ENCODE measurements at places on chromosomes 4 and X.

GRCh38 chrX:43703211-43703791 lies 47.2 kb downstream of the MAOA start:
- DNase-seq = no peak

DNA sequence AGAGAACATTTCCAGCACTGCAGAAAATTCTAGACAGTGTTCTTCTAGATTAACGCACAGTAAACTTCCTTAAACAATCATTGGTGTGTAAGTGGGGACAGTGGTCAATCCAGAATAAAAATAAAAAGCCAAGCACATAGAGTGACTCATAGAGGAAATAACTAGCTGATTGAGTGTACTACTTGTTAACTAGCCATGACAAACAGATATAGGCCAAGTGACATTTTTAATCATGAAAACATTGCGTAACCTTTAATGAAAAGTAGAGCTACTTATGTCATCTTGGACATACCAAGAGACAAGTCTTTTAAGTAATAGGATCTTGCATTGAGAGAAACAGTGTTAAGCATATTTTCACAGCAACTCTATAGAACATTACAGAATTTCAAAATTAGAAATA lies 233.9 kb upstream of the MAB21L2 start:
- DNase-seq = peak; percentile 4

GRCh38 chr4:27123769-27124124 lies 263.1 kb downstream of the STIM2 start:
- DNase-seq = no peak

DNA sequence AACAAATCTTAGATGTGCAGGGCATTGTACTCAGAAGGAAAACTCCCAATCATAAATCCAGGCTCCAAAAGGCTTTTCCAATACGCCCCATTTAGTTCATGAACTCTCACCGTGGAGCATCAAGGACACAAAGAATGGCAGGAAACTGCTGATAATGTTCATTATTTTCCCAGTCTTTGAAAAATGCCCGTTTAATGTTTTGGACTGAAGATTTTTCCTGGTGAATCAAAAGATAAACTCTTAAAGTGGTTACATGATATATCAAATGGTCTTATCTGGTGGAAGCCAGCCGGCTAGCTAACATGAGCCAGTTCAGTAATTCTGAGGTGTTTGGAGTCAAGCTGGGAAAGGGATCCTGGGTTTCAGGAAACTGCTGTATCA lies 62.1 kb upstream of the AP1S2 start:
- no peak for DNase-seq

DNA sequence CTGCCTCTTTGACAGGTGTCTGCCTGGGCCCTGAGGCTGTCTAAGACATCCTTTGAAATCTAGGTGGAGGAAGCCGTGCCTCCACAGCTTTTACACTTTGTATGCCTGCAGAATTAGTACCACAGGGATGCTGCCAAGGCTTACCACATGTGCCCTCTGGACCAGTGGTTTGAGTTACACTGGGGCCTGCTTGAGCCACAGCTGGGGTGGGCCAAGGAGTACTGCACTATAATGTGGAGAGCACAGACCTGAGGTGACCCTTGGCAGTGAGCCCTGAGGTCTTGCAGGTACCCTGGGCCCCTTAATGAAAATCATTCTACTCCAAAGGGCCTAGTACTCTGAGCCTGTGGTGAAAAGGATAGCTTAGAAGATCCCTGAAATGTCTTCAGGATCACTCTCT lies 27.2 kb upstream of the IRS4 start:
- DNase-seq = no peak

DNA sequence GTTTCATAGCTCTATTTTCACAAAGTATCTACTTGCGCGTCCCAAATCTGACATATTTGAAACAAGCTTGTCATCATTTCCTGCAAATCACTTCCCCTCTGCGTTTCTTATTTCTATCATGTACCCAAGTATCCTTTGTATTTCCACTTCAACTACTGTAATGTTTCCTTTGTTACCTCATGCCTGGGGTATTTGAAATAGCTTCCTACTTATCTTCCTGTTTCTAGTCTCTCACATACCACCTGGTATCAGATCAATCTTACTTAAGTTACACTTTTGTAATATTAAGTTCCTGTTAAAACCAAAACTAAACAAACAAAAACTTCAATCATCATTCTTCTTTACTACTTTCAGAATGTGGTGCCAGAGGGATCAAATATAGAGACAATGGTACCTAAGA lies 93.6 kb upstream of the SMAD1 start:
- no peak for DNase-seq

GRCh38 chrX:28997706-28998463 lies 410.6 kb downstream of the IL1RAPL1 start:
- DNase-seq = no peak

DNA sequence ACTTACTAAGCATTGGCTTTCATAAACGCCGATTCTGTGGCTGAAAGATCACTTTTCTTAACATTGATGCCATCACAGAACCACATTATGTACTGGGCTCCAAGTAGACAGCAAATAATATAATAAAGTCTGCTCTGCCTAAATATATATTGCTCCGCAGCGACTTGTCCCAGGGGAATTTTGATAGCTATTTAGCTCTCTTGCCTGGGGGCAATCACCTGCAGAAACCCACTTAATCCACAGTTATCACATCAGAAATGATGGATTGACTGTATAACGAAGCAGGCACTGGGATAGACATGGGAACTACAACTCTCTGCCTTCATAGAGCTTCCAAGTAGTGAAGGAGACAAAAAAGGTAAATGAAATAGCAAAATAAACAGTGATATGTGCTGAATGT lies 48.0 kb upstream of the MYOZ2 start:
- no peak for DNase-seq

- no peak for DNase-seq
Observed at GRCh38 chr4:86235549-86235948, 124.3 kb downstream of the MAPK10 start.

GRCh38 chr4:168853770-168854169 lies 156.3 kb downstream of the CBR4 start:
- peak; percentile 81 for DNase-seq

- no peak for DNase-seq
Observed at GRCh38 chrX:22147214-22147613, 115.1 kb downstream of the PHEX start.

- DNase-seq = no peak
Observed at GRCh38 chr4:130675266-130675665, 1579.3 kb downstream of the C4orf33 start.

DNA sequence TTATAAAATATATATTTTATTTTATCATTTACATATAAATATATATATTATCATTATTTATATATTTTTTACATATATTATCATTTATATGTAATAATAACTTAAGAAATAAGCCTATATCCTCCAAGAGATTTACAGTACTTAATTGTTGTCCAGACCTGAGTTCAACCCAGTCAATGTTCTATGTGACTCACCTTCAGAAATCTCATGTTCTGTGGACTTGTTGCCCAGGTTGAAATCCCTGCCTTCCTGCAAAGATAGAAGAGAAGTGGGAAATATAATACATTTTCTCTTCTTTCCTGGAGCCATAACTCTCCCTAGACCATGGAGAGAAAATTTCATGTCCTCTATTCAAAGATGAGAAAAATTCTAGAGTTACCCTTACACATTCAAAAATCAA lies 247.3 kb downstream of the PARM1 start:
- no peak for DNase-seq

GRCh38 chrX:23435108-23435507 lies 100.5 kb downstream of the PTCHD1 start:
- no peak for DNase-seq

DNA sequence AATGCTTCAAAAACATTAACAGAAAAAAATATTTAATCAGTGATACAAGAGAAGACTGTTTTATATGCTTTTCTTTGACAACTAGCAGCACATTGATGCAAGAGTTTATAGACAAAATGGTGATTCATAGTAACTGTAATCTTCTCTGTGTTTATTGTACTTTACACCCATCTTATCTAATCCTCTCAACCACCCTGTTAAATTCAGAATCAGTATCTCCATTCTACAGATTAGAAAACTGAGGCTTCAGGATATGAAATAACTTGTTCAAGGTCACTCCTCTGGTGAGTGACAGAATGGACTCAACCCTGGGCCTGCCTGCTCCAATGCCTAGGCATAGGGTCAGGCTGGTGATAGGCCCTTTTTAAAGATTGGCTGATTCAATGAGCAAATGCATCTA lies 26.1 kb upstream of the TMEM184C start:
- DNase-seq = no peak

DNA sequence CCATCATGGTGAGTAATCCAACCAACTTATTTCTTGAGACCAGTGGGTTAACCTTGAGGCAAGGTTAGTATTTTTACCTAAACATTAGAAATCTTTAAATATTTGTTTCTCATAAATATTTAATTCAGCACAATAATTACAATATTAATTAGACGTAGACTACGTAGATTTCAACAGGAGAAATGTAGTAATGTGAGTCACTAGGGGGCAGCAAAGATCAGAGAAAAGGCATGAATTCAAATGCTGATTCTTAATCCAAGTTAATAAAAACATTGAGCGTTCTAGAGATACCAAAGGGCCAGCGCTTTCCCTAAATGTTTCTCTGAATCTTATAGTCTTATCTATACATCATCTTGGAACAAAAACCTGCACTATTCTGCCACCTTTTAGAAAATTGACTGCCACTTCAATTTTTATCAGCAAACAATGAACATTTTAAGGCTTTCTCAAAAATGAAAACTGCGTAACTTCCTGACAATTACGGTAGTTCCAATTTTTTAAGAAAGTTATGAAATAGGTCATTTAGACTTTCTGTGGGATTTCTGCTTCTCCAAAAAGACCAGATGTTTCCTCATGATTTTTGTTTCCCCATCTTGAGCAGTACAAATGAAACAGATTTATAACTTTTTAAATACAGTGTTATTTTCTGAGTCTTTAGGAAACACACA lies 180.7 kb downstream of the GASK1B start:
- DNase-seq = peak; percentile 90

- DNase-seq = peak; percentile 68
Observed at GRCh38 chrX:67619253-67619652, 75.4 kb downstream of the AR start.

DNA sequence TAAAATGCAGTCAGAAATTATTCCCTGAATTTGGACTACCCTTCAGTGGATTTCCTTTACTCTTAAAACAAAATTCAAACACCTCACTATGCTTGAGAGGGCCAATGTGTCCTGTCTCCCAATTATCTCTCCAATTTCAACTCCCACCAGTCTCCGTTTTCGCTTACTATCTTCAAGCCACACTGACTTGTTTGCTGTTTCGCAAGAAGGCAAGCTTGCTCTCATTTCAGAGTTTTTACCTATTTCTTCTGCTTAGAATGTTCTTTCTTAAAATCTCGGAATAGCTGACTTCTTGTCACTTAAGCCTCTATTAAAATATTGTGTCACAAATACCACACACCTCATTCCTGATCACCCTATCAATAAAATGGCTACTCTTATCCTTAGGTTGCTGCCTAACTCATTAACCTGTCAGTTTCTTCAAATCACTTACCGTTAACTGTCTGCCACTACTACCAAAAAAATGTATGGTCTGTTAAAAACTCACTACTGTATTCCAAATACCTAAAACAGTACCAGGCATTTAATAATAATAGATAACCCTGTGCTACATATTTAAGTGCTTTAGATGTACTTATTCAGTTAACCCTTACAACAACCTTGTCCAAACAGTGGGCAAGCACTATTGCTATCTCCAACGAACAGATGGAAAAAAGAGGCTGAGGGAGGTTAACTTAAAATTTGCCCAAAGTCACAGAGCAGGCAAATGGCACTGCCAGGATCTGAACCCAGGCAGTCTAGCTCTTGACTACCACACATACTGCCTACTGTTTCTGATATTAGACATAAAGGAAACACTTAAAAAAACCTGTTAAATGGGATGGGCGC lies 2.9 kb downstream of the UBA6 start:
- no peak for DNase-seq

- no peak for DNase-seq
Observed at GRCh38 chr4:44161756-44162155, 286.9 kb downstream of the KCTD8 start.

DNA sequence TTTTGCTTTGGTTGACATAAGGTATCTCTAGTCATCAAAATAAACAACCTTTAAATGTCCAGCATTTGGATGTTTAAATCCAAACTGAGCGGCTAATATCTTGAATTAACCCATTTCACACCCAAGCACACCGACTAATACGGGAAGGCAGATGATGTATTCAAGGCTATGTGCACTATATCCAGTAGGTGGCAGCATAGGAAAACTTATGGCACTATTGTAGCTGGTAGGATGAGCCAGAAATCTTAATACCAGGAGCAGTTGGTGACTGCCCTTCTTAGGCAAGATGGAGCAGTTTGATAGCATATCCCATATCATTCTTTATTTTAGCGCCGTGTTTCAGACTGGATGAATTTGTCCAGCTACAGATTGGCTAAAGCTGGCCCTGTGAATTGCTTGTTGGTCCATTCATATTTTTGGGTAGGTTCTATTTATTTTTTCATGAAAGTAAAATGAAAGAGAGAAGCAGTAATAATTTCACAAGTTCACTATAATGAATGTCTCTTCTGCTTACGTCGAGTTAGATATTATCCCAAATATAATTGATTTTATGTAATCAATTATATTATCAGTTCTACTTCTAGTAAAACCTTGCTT lies 24.4 kb downstream of the UCHL1 start:
- DNase-seq = peak; percentile 73

GRCh38 chr4:173325007-173325736 lies 9.0 kb downstream of the HMGB2 start:
- no peak for DNase-seq

- no peak for DNase-seq
Observed at GRCh38 chr4:15920723-15921591, 17.6 kb downstream of the FGFBP1 start.

DNA sequence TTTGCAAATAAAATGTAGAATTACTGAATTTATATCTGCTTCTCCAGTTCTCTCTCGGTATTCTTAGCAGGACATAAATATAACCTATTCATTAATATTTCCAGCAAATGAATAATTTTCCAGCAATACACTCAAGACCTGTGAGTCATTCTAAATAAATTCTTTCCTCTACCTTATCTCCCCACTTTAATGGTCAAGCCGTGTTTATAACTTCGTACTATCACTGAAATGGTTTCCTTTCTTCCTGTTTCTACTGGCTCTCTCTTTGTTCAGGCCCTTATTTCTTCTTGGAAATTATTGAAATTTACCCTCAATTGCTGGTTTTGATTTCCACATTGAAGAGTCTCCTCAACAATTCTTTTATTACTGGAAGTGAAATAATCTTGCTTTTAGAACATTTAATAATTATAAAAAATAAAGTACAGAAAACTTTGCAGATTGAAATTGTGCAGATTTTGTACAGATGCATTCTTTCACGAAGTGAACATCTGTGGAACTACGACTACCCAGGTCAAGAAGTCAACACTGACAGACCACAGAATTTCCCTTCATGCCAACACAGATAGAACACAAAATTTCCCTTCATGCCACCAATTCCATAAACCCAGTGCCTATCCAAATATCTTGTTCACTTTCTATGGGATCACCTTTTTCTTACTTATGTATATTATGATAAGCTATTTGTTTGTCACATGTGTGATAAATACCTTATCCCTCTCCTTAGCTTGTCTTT lies 205.7 kb downstream of the FAT4 start:
- DNase-seq = no peak
